NCI-H460 (cell line): ENCODE measurements at places on chromosomes 2 and 18. TPM values are rescaled to one million over a fixed set of nuclear protein-coding genes. Genes with fewer than 3 reads are reported as not detected.

DNA sequence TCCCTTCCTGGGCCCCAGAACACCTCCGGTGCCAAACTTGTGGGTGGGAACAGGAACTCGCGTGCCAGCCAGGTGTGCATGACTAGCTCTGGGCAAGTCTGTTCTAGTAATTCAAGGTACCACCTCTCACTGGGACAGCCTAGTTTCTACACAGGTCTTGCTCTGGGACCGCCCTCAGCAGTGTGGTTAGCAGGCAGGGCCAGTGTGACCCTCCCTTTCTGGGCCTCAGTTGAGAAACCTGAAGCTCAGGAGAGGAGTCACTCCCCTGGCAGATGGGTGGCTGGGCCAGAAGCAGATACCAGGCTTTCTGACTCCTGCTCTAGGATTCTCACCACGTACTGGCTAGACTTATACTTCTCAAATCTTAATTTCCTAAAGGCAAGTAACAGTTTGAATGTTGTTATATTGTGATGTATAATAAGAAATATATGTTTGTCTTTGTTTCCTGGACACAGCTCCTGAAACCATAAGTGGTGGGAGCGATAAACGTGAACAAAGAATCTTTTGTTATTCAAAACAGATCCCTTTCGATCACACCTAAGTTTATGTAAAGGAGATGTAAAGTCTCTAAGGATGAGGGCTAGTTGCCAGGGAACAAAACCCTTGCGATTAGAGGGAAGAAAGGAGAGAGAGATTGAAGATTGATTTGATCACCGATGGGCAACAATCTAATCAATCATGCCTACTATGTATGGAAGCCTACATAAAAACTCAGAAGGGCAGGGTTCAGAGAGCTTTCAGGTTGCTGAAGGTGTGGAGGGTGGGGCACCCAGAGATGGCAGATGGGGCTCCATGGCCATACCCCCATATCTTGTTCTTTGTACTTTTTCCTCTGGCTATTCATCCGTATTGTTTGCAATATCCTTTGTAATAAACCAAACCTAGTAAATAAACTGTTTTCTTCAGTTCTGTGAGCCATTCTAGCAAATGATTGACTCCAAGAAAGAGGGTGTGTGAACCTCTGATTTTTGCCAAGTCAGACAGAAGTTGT is 952 bp upstream of the UGT1A6 start:
- DNase-seq: no peak

DNA sequence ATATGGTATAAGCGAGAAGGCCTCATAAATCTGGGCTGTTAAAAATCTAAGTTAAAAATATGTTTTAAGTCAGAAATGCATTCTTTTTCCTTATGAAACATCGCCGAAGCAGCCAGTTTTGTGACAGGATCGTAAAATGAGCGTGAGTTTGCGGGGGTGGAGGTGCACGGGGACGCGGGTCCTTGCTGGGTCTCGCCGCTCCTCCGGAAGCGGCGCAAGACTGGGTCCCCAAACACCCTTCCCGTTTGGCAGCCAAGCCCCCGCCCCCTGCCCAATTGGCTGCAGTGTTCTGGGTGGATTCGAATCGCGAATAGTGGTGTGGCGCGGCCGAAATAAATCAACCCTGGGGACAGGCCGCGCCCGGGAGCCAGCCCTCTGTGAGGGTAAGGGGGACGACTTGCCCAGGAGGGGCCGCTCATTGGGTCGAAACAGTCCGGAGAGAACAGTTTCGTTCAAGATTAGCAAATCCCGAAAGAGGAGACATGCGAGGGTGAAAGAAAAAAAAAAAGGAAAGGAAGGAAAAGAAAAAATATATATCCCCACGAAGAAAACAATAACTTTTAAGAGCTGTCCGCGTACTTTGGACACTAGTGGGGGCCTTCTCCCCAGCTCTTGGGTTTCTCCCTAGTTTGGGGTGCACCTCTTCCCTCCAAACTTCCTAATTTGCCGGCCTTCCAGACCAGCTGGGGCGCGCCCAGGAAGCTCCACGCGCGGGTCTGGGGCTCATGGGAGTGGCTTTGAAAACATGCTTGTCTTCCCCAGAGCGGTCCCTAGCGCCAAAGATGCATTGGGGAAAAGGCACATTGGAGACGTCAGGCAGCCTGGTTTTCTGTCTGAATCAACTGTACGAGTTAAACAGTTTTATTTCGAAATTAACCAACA is 3.1 kb upstream of the GATA6 start:
- no peak for DNase-seq

DNA sequence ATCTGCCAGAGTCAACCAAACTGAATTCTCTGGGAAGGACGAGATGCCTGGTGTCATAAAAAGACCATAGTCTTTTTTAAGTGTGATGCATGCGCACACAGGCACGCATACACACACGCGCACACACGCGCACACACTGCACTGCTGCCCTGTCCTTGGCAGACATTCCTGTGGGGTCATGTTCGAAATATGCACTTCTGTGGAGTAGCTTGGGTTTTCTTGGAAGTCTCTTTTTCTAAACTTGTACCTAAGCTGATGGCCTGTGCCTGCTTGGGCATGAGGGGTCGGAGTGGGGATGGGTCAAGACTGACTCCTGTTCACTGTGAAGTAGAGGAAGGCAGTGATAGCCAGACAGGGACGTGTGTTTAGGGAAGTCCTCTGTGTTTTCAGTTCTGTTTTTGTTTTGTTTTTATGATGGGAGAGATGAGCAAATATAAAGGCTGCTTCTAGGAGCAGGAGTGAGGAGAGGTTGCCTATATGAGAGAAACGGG is 4.0 kb upstream of the RMC1 start:
- DNase-seq: no peak

DNA sequence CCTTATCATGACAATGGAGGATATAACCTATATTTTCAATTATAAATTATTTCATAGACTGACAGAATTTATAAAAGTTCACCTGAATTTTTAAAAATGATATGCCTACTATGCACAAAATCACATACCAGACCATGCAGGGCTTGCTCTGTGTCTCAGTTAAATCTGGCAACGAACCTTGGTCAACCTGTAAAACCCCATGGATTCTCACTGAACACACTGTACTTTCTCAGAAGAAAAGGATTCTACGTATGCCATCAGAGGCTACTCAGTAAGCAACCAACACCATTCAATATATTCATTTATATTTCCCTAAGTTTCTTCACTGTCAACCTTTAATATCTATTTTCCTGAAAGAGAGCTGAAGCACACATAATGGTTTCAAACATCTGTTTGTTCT is 52.4 kb downstream of the NRXN1 start:
- no peak for DNase-seq

DNA sequence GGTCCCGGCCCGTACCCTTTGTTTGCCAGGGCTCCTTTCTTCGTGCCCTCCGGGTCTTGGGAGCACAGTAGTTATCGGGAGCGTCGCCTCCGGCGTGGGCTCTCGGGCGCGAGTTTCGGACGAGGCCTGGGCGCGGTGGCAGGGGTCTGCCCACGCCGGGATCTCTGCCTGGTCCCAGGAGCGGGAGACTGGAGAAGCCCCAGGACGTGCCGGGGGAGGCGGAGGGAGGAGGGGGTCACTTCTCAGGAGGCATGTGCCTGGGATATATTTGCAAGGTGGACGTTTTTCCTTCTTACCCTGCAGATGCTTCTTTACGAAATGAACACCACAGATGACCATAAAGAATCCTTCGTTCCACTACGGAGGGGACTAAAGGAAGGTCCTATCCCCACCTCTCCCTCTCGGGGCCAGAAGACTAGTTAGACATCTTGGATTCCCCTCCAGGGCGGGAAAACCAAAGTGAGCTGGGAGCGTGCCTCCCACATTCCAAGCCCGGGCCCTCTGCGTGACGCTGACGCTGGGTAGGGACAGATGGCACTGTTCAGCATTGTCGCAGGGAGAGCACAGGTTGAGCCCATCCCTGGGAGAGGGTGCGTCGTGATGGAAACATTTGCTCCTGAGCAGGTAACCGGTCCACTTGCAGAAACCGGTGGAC is 483 bp upstream of the FHL2 start:
- no peak for DNase-seq

DNA sequence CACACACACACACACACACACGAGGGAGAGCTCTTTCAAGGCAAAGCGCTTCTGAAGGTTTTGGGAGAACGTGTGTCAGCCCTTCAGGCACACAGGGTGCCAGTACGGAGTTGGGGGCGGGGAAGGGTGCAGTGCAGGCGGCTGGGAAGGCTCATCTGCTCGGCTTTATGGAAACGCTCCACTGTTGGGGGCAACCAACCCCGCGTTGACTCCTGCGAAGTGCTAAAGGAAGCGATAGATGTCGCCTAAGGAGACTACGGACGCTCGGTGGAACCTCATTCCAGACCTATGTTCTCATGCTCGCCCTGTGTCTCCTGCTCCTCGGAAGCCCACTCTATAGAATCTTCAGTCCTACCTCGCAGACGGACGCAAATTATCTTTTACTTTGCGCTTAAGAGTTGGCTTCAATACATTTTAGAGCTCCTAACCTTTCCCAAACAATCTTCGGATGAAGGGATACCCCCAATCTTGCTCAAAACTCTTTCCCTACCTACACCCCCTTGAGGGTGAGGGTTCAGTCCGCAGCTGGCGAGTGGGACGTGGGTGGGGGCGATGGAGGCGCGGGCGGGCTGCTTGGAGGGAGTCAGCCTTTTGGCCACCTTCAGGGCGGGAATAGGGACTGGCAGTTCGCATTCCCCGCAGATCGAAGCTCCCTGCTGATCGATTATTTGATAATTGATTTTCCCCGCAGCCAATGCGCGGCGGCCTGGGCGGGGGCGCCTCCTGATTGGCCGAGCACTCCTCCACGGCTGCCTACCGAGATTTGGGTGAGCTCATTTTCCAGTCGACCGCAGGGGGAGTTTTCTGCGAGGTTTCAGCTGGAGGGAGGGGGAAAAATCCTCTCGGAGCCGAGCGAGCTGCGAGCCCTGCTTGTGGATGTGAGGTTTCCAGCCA is 1.9 kb upstream of the MEIS1 start:
- peak; percentile 92 for DNase-seq

DNA sequence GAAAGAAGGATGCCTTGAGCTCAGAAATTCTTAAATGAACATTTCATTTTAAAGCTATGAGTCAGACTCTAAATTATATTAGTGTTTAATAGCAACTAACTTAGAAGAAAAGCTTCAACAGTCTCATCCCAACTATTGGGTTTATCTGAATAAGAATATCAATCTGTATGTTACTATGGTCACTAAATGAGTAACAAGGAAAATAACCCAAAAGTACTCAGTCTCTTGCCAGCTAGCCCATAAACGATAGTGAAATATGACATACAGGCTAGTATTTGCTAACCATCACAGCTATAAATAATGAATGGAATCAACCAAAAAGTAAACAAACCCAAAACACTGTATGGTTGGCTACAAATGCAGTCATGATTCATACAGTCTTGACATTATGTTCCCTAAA is 174.9 kb downstream of the RAB3GAP1 start:
- DNase-seq: no peak

DNA sequence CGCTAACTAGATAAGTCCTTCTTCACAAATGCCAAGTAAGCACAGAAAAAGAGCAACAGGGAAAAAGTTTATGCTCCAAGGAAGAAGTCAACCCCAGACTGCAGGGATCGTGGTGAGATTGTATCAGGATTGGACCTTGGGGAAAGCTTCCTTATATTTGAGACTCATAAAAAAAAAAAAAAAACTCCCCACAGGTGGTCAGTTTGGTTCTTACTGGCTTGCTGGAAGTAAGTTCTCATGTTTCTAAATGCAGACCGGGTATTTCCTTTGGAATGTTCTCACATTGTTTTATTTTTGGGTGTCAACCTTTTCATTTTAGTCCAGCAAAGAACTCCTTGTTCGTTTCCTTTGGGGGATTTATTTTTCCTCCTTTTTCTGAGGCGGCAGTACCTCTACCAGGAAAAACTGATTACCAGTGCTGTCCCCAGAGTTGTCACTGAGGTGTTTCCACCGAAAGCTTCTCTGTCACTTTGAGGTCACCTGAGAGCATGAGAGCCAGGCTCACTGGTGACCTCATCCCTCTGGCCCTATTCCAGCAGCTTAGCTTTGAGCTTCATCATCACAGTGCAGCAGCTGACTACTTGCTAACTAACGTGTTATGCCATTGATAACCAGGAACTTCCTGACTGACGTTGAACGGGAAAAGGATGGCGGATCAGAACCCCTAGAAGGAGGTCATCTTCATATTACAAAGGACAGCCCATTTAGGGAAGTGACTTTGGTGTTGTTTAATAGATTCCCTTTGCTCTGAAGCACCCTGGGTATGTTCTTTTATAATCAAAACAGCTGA is 16.8 kb upstream of the ATP8B1 start:
- DNase-seq: peak; percentile 43

- DNase-seq: no peak
Measured at GRCh38 chr18:1133541-1133940, 228.9 kb downstream of the ADCYAP1 start.

- no peak for DNase-seq
Measured at GRCh38 chr18:76982038-76982437, 150.5 kb downstream of the MBP start.

GRCh38 chr2:131156452-131157149 is 51.5 kb downstream of the PLEKHB2 start:
- no peak for DNase-seq

DNA sequence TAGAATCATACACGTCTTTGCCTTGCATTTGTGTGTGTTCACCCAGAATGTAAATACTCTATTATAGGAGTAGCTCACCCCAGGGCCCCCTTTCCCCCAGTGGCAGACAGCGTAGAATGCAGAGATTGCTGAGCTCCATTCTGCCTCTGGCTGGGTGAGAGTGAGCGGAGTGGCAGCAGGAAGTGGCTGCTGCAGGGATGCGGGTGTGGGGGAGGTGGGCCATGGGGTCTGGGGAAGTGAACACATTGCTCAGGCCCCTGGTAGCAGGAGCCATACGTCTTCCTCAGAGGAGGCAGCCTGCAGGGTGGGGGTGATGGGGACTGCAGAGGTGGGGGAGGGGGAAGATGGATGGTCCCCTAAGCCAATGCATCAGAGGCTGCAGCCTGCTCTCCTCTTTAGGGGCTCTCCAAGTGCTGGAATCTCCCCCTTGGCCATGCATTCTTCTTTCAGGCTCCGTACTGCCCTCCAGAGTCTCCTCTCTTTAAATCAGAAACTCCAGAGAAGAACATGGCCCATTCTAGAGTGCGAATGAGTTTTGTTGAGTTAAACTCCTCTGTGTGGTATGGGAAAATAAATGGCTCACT is 72.2 kb downstream of the CELF4 start:
- no peak for DNase-seq

DNA sequence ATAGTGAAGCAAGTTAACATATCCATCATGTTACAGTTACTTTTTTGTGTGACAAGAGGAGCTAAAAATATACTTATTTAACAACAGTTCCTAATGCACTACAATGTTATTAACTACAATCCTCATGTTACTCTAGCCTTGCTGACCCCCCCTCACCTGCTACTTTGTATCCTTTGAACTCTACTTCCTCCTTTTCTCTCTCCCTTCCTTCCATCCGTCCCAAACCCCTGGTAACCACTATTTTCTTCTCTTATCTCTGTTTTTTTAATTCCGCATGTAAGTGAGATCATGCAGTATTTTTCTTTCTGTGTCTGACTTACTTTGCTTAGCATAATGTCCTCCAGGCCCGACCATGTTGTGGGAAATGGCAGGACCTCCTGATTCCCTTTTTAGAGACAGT is 59.4 kb downstream of the NPAS2 start:
- DNase-seq: no peak

Gene IL1RN
- not detected in 2 replicates for total RNA-seq

Gene RNF144A
- 6.9 and 7.3 TPM in 2 replicates for total RNA-seq

Gene NFE2L2
- total RNA-seq: 96.5 and 97.3 TPM in 2 replicates

Gene CDH7
- 16.6 and 17.6 TPM in 2 replicates for total RNA-seq

Gene STEAP3
- total RNA-seq: 9.4 and 11.1 TPM in 2 replicates

Gene TMEM200C
- total RNA-seq: 1.9 and 3.8 TPM in 2 replicates
